A549 treated with RU486 at 1 μM for 4 hours (cell line): ENCODE measurements at places on chromosomes 16 and 17. TPM values are rescaled to one million over a fixed set of nuclear protein-coding genes. Genes with fewer than 3 reads are reported as not detected.

ACAP1 gene
- total RNA-seq: 0.74 to 8.9 TPM (median 4.6 TPM) in 5 replicates

CDK5R1 gene
- 2.7 to 3.5 TPM (median 3.3 TPM) in 5 replicates for total RNA-seq

ZNRF1 gene
- 16.9 to 26.7 TPM (median 23.0 TPM) in 5 replicates for total RNA-seq

GNAO1 gene
- 0.29 to 0.74 TPM (median 0.51 TPM) in 5 replicates for total RNA-seq
